Keratinocyte (primary cell): ENCODE measurements at places on chromosomes 3 and 15.

GRCh38 chr3:181362378-181362777 is 349.3 kb upstream of the SOX2 start:
- no peak for DNase-seq

DNA sequence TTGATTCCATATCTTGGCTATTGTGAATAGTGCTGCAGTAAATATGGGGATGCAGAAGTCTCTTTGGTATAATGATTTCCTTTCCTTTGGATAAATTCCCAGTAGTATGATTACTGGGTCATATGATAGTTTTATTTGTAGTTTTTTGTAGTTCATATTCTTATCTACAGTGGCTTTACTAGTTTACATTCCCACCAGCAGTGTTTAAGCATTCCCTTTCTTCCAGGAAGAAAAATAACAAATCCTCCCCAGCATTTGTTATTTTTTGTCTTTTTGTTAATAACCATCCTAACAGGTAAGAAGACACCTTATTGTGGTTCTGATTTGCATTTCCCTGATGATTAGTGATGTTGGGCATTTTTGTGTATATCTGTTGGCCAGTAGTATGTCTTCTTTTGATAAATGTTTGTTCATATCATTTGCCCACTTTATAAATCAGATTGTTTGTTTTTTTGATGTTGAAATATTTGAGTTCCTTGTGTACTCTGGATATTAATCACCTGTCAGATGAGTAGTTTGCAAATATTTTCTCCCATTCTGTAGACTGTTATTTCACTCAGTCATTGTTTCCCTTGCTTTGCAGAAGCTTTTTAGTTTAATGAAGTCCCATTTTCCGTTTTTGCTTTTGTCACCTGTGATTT is 163.3 kb upstream of the THRB start:
- DNase-seq = no peak

DNA sequence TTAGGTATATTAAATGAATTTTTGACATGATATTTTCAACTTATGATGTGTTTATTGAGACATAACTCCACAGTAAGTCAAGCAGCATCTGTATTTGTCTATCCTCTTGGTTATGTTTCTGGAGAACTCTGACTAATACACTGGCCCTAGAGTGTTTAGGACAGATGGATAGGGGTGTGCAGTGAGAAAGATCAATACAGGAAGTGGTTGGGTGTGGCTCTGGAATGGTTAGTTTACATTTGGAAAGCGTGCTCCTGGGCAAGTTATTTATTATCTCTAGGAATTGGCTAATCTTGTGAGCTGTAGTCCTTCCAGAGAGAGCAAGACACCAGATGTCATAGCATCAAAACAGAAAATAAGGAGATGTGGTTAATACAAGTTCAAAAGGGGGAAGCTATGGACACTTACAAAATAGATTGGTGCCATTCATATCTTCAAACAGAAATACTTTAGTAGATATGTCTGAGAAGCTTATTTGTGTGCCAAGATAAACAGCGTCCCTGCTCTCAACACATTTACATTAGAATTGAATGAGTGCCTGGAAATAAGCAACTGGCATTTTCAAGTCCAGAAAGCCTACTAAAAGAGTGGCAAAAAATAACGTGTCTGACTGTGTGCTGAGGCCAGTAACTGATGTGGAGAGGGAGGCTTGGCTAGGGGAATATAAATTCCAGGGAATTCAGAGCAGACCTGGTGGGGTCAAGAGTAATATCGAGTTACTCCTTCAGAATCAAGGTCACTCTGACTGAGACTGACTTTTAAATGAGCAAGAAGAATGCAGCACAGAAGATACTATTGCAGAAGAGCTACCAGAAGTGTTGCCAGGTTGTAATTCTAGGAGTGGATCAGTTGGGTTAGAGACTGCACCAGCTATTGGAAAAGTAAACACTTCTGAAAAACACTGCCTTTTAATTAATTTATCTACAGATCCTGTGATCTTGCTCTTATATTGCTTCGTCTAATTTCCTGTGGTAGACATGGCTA is 33.4 kb upstream of the PLAAT1 start:
- DNase-seq = no peak

DNA sequence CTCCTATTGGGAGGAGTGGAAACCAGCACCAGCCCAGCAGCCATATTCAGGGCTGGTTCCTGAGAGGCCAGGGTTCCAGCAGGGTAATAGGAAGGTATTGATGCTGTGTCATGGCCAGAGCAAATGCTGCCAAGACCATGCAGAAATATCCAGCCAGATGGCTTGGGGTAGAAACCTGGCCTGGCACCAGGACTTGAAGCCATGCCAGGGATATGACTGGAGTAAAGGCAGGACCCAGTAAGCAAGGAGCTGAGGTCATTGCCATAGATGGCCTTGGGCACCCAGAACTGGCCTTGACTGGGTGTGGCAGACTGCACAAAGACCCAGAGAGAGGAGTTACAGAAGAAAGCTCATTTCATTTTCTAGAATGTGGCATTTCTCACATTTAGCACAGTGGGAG is 257.6 kb upstream of the GOLGA6L4 start:
- no peak for DNase-seq

DNA sequence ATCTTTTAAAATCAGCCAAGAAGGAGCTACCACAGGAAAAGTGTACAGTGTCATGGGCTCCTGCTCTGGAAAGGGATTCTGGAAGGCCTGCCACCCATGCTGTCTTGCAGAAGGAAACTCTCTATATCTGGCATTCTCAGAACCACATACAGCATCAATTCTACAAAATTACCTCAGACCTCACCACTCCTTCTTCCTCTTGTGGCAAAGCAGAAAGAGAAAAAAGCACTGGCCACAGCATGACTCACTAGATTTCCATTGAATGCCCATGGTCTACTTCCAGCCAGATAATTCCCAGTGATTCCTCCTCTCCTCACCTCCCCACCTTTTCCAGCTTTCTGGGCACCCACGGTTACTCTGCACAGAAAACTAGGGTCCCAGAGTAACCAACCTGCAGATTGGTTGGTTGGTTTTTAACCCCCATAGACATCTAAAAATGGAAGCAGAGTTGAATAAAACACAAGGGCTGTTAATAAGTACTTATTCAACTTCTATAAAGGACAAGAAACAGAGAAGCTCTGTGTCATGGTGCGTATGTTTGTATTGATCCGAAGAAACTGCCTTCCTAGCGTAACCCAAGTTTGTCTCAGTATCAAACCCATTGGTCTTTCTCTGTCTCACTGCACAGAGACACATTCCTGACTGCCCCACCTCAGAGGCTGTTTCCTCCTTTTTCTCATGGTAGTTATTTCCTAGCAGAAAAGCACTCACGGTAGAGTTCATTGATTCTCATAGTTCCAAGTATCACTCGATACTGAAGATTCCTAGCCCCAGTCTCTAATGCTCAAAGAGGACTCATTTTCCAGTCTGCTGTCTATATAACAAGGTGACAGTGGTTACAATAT is 67.7 kb downstream of the LDHAL6B start:
- DNase-seq = no peak

DNA sequence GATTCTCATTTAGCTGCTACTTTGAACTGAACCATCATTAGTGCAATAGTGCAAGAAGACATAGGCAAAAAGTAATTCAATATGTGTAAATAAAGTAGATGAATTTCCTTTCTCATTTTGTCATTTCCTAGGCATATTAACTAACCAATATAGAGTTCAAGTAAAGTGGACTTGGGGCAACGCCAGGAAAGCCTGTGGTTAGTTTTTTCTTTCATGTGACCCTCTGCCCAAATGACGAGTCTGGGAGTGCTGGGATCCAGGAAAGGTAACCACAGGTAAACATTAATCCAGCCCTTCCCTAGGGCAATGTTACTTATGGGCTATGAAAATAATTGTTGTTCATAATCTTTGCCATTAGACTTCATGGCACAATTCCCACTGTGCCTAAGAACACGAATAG is 181.0 kb downstream of the VPS13C start:
- DNase-seq = no peak

DNA sequence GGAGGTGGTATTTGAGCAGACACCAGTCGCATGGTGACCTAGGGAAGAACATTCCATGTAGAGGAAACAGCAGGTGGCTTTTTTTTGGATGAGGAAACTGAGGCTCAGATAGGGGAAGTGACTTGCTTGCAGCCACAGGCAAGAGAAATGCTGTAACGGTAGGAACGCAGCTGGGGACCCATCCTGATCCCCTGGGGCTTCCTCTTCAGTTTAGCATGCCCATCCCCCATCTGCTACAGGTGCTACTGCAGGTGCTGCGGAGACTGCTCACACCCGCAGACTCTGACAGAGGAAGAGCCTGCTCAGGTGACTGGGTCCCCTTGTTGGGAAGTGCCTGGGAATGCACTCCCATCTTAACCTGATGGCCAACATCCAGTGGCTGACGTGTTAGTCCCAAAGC is 55.4 kb upstream of the SEC13 start:
- no peak for DNase-seq

DNA sequence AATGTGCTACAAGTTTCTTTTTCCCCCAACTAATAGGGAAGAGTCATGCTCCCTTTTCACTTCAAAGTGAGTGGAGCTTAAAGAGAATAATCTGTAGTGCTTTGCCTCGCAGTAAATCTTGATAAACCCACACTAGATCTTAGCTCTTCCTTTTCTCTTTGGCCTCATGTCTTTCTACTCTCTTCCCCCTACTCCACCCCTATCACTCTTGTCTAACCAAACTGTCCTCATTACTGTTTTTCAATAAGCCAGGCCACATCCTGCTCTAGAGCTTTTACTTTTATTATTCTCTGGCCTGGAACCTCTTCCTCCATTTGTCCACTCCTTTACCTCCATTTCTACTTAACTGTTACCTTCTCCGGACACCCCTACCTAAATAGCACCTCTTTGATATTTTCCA is 291.0 kb upstream of the SATB1 start:
- DNase-seq = no peak

- no peak for DNase-seq
These were observed 61.1 kb downstream of the USP50 start for GRCh38 chr15:50485389-50485788.

DNA sequence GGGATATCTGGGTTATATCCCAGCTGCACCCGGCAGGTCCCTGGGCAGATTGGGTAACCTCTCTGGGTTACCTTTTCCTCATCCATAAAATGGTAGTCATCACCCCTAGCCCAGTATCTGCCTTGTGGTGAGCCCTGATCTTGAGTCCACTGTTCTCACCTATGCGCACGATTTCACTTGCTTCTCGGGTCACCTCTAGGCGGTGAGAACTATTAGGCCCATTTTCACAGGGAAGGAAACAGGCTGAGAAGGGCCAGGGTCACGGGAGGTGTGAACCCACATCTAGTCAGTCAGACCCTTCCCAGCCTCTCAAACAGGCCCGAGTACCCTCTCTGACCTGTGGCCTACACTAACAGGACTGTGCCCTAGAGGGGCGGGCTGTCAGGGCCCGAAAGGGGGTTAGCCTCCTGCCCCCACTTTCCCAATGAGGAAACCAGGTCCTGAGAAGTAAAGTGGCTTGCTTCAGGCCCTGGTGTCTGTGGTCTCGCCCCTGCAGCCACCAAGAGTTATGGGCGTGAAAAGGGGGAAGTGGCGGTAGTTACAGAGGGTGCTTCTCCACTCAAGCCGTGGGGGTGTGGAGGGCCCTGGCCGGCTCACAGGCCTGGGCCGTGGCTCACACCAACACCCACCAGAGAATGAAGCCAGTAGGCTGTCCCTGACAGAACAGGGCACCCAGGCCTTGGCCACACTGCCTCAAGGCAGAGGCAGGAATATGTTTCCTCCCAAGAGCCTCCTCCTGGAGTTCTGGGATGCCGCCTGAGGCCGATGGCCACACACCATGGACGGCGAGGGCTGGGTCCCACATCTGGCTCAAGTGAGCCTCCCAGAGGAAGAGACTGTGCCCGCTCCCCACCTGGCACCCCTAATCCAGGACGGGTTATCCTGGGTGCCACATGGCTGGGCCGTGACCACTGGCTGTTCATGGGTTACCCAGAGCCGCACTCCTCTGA is 19.5 kb downstream of the PSTPIP1 start:
- no peak for DNase-seq

GRCh38 chr15:23835953-23836352 is 148.8 kb upstream of the NDN start:
- DNase-seq = no peak

GRCh38 chr15:99426431-99427105 is 139.2 kb upstream of the MEF2A start:
- DNase-seq = no peak

DNA sequence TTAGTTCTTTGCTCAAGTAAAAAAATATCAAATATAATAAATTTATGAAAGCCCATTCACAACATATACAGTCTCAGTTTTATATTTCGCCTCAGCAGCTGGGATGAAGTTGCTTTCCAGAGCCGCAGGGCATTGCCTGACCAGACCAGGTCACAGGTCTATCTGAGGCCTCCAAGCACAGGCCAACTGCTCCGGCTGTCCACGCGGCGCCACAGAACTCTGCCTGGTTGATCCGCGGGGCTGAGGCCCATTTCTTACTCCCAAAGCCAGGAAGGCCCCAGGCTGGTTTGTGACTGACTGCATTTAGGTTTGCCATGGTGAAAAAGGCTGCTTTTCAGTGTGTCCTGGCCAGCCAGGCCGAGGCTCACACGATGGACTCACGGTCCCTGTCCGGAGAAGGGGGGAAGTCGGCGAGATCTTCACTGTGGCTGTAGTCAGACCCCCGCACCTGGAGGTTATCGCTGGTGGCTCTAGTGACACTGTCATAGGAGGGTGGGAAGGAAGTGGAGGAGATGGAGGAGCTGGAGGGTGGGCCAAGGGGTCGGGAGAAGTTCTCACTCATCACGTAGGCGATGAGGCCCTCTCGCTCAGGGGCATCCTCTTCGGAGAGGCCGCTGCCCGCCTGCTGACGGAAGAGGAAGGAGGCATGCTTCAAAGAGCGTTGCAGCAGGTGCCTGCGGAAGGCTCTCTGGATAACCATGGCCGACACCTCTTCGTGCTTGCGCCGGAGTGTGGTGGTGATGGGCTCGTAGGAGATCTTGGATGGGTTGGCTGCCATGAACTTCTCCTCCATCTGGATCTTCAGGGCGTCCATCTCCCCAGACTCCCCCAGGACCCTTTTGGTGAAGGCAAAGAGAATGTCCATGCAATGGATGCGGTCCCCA is 54.1 kb downstream of the EXOG start:
- DNase-seq = no peak

- DNase-seq = no peak
These were observed 8.9 kb downstream of the RTP2 start for GRCh38 chr3:187693431-187693830.

DNA sequence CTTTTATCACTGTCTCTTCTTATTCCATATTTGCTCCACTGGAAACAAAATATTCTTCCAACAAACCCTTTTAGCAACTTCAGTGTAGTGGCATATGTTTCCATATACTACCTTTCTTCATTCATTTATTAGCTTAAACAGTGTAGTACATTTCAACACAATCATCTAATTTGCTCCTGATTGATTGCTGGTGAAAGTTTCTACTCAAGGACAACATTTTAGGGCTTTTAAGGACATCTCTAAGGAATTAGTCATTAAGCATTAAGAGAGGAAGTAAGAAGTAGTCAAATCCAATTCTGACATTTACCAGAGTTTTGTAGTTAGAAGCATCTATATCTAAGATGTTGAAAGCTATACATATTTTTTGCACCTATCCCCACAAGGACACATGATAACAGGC is 55.8 kb downstream of the RSRC1 start:
- DNase-seq = no peak

DNA sequence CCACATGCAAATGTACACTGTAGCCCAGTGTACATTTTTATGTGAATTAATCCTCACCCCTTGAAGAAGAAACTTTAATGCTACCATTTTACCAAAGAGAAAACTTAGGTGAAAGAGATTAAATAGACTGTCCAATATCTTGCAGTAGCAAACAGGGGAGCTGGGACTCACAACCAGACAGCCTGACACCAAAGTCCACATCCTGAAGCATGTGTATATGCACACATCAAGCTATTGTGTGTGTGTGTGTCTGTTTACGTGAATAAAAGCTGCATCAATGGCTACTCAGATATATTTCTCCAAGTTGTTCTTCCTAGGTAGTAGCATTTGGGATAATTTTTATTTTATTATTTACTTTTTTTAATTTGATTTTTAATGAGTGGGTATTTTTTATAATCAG is 6.7 kb downstream of the ANO10 start:
- no peak for DNase-seq
